HCT116 (cell line): ENCODE measurements at places on chromosomes 5 and 9.

DNA sequence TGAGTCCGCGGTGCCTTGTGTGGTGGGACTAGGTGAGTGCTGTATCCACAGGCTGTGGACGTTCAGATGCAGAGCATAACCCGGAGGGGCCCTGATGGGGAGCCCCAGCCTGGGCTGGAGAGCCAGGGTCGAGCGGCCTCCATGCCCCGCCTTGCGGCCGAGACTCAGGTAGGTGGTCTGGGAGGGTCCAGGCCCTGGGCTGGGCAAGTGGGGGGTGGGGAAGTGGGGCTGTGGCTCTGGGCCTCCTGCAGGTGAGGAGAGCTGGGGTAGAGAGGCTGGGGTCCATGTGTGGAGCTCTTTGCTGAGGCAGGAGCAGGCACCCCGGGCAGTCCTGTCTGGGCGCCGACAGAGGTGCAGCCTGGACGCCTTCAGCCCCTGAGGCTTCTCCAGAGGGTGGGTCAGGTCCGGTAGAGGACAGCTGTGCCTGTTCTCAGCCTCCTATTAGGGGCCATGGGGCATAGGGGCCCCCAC is 241.1 kb downstream of the CACNA1B start:
- DNase-seq = no peak

DNA sequence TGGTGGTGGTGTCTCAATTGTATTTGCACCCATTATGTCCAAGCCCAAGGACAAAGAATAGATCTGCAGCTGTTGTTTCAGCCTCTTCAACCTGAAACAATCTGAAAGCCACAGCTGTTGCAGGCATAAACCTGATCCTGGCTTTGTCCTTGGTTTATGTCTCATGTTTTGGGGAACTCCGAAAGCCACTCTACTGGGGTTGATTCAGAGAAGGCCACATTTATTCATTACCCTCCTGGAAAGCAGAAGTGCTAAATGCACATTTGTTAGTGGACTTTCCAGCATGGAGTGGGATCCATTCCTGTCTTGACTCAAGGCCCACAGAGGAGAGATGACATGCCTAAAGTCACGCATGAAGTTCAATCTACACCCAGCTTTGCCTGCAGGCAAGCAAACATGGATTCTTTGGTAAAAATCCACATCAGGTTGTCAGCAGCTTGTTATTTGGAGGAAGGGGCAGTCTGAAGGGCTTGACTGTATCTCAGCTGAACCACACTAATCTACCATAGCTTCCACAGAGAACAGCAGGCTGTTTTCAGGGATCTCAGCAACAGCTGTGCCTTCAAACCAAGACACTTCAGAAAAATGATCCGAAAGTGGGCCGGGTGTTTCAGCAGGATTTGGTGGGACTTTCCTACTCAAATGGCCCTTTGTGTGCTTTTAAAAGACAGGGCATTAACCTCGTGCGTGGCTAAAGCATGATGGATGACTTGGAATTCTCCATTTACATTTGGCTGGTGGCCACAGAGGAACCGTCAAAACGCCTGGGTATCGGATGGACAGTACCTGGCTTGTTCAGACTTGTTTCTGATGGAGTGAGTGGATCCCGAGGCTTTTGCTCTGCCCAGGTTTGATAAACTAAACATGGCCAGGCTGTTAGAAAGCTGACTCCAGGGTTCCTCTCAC is 36.2 kb upstream of the ADAM19 start:
- DNase-seq = no peak

- no peak for DNase-seq
Measured at GRCh38 chr5:37308793-37309192, 59.6 kb upstream of the CPLANE1 start.

DNA sequence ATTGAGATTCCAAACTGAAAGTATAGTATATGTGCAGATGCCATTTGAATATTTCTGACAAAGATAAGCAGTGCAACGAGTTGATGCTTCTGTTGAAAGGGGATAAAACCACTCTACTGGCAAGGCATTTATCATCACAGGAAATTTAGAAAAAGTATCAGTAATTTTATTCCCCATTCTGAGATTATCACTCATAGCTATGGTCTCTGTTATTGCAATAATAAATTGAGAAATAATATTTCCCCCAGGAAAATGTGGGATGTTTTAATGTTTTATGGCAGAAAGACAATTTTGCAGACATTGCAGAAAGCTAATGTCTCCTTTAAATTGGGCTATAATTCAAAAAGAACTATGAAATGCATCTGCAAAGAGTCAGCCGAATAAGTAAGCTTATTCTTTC is 1612.7 kb upstream of the ACO1 start:
- no peak for DNase-seq

- no peak for DNase-seq
Measured at GRCh38 chr5:80884929-80885328, 75.2 kb upstream of the RASGRF2 start.
